Stimulated activated CD4-positive, alpha-beta T cell treated with anti-CD3 and anti-CD28 coated beads, Interleukin-12 subunit alpha, Interleukin-12 subunit beta, amount 100 ng/mL, for 48 hours (primary cell): ENCODE measurements at places on chromosomes 6 and 20.

DNA sequence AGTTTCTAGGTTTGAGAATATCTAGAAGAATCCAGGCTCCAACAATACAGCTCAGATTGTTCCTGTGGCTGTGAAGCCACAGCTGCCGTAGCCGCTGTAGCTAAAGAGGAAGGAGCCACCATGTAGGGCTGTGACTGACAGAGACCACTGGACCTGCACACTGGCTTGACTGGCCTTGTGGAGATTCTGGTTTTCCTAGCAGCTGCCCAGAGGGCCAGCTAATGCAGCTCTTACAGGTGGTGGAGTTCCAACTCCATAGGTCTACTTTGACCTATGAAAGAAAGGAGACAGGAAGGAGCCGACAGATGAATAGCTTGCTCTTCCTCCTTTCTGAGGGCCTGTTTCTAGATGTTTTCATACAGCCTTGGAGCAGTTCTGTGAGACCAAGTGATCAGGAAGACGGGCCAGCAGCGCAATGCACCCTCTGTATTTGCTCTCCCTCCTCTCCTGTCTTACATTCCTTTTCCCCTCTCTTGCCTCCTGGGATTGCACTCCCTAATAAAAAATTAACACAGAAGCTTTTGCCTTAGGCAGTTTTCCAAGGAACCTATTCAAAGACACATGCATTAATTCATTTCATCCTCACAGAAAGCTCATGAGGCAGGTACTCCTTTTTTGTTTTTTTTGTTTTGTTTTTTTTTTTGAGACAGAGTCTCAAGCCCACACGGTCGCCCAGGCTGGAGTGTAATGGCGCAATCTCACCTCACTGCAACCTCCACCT, 51.8 kb upstream of the MYB start:
- no peak for DNase-seq

GRCh38 chr20:39873286-39873685, 815.8 kb downstream of the MAFB start:
- DNase-seq, result no peak

- DNase-seq, result no peak
Measured at GRCh38 chr6:167470836-167471547, 146.1 kb downstream of the TTLL2 start.

DNA sequence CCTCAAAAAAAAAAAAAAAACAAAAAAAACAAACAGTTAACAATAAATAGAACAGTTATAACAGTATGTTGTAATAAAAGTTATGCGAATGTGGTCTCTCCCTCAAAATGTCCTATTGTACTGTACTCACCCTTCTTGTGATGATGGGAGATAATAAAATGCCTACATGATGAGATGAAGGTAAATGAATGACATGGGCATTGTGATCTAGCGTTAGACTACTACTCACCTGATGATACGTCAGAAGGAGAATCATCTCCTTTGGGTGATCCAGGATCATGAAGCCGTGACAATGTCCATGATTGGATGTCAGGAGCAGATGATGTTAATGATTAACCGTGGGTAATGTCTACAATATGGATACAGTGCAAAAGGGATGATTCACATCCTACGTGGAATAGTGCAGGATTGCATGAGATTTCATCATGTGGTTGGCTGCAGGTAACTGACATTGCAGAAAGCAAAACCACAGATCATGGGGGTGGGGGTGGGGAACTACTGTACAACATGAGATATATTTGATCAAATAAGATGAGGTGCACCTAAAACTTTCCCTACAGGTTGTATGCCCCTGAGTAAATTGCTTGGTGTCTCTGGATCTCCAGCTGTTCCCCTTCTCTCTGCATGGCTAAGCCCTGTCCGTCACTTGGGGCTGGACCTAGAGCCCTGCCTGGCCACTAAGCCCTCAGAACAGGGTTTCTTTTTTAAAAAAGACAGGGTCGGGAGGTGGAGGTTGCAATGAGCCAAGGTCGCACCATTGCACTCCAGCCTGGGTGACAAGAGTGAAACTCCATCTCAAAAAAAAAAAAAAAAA, 6.2 kb upstream of the RBCK1 start:
- no peak for DNase-seq

DNA sequence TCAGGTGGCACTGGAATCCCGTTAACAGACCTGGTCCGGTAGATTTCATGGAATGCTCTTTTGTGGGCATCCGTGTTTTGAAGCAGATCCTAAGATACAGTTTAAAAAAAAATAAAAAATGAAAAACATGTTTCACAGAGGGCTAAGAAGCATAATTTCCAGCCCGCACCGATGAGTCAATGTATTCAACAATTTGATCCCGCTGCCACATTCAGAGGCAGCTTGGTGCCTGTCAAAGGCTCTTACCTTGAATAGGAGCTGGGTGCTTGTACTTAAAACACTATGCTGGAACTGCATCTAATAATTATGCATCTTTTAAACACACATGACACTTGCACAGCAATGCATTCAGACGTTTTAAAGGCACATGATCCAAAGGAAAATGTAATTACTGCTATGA, 164.8 kb downstream of the SYNE1 start:
- no peak for DNase-seq

- no peak for DNase-seq
Measured at GRCh38 chr6:160010067-160010466, 41.2 kb downstream of the IGF2R start.

DNA sequence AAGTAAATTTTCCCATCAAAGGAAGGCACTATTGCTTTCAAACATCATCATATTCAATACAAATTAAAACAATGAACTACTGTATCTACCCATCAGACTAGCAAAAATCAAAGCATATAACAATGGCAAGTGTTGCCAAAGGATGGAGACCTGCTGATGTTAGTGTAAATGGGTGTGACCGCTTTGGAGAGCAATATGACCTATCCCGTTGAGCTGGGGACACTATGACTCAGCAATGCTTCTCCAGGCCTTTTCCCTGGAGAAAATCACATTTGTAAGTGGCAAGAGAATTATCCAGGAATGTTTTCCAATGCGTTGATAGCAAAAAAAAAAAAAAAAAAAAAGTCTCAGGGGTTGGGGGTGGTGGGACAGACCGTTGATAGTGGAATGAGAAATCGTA, 46.1 kb downstream of the PHACTR3 start:
- DNase-seq, result no peak

- no peak for DNase-seq
Measured at GRCh38 chr6:51793393-51793792, 294.0 kb downstream of the PKHD1 start.

DNA sequence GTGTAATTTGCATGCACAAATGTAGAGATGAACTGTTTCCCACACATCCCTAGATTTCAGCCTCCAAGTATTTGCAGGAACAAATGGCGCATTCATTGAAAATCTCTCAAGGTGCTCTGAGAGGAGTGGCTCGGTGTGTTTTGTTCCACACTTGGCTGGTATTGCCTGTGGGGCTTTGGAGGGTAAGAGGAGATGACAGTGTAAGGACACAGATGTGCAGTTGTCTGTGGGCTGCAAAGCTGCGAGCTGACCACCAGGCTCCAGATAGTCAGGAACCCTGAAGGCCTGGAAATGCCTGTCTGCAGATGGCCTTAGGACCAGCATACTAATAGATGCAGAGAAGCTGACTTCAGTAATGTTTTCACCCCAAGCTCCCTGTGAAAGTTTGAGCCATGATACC, 57.7 kb upstream of the PBOV1 start:
- no peak for DNase-seq
